ENCODE measurements at places on chromosomes 1 and 21.

DNA sequence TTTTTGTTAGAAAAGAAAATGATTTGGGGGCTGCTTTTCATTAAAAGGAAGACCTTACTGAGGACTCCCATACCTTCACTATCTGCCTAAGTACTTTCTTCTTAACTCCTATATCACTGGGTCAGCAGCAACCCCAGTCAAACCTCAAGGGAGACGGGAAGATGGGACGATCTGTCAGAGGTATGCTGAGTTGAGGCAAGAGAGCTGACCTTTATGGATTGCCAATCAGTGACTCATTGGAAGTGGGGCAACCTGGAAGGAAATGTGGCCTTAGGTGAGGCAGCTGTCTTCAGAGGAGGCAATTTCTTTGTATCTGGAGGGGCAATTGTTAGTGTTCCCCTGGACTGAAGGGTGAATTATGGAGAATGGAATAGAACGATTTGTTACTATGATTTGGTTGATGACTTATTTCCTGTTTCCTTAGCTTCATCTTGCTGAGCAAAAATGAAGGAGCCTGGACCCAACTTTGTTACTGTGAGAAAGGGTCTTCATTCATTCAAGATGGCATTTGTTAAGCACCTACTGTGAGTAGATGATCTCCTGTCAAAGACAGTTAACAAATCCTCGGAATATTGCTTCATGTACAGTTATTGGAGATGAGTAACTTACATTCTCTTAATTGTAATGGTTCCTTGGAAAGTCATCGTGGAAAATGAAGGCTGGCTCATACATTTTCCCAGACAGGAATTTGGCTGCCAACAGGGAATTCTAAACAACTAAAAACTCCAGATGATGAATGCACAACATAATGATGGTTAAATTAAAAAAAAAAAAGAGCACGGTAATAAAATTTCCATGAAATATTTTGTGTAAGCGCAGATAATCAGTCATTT lies 134.7 kb upstream of the KCNJ15 start:
- DNase-seq: no peak

DNA sequence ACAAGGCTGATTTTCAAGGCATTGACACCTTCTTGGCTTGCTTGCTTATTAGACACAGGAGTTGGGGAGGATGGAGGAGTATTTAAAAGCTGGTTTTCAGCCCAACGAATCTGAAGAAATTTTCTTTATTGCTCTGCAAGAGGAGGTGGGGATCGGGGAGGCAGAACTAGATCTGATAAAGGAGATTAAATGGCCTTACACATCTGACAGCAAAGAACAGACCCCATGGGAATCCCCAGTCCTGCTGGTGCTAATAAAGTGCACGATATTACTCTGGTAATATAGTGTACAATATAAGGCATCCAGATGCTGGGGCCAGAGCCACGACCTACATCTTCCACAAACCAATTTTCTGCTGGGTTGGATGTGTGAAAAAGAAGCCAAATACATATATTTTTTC lies 323.0 kb downstream of the OMA1 start:
- no peak for DNase-seq

DNA sequence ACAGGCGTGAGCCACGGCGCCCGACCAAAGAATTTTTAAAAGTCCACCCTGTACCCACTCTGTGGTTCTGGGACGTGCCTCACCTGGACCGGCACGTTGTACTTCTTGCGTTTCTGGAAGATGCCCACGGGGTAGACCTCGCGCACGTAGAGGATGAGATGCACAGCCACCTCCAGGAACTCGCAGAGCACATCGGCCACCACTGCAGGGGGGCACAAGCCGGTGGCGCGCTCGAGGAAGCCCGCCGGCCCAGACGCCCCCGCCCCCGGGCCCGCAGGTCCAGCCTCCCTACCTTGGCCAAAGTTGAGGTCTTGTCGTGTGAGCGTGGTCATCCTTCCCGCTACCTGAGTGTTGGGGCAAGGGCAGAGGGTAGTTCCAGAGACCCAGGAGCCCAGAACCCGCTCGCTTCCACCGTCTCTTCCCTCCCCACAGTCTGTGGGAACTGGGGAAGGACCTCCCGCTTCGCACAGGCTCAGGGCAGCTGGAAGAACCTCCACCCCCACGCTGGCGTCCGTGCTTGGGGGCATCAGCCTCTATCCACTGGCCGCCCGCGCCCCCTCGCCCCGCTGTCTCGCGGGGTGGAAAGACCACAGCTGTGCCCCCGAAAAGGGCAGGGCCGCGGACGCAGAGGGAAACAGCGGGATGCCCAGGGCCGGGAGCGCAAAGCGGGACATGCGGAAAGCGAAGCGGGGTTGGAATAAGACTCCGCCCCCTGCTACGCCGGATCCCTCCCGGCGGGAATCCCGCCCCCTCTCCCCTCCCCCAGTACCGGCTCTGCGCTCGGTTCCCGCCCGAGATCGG lies 478 bp downstream of the MAD2L2 start:
- DNase-seq: no peak

GRCh38 chr1:245933431-245934045 lies 573.5 kb downstream of the SMYD3 start:
- no peak for DNase-seq

- DNase-seq: no peak
Observed at GRCh38 chr1:5891137-5891536, 101.1 kb downstream of the NPHP4 start.

GRCh38 chr1:81499487-81499886 lies 301.2 kb upstream of the ADGRL2 start:
- DNase-seq: no peak

DNA sequence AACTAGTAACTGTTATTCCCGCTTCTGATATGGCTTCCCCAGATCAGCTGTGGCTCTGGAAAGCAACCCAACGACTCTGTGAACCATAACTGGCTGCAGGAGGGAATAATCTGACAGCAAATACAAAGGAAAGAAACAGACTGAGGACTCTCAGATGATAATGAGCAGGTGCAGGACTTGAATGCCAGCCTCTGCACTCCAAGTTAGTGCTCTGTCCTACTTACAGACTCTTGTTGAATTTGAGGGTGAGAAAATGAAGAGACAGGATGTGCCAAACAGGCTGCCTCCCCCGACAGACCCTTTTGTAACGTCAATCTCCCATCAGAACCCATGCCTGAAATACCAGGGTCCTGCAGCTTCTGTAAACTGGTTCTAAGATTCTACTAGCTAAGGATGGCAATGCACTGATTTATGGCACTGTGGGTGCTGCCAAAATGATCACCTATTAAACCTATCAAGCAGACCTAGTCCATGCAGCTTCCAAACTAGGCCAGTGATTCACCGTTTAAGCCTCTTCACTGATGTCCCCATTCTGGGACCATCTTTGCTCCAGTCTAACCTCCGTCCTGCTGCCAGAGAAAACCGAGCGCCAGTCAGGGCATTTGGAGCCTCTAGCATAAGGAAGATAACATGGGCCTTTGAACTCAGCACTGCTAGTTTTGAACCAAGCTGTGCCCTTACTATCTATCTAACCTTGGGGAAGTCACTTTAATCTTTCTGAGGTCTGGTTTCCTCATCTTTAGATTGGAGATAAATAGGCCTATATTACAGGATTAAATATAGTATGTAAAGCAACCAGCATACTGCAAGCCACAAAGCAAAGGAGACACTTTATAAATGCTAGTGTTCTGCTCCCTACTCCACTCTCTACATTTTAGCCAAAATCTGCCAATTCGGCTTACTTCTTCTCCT lies 4.8 kb downstream of the MKNK1 start:
- no peak for DNase-seq

DNA sequence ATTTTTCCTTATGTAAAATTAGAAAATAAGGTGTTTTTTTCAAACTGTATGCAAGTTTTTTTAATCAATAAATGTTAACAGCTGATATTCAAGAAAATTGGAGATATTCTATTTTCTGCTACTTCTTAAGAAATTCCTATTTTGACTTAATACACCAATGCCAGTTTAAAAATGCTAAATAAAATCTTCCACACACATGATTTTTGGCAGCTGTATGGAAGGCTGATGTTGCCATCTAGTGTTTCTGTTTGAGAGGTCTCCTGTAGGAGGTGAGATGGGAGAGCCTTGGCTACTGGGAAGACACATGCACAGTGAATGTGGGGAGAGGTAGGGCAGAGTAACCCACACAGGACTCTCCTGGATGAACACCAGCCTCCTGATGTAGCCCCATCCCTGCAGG lies 29.2 kb upstream of the OR2B11 start:
- DNase-seq: no peak

DNA sequence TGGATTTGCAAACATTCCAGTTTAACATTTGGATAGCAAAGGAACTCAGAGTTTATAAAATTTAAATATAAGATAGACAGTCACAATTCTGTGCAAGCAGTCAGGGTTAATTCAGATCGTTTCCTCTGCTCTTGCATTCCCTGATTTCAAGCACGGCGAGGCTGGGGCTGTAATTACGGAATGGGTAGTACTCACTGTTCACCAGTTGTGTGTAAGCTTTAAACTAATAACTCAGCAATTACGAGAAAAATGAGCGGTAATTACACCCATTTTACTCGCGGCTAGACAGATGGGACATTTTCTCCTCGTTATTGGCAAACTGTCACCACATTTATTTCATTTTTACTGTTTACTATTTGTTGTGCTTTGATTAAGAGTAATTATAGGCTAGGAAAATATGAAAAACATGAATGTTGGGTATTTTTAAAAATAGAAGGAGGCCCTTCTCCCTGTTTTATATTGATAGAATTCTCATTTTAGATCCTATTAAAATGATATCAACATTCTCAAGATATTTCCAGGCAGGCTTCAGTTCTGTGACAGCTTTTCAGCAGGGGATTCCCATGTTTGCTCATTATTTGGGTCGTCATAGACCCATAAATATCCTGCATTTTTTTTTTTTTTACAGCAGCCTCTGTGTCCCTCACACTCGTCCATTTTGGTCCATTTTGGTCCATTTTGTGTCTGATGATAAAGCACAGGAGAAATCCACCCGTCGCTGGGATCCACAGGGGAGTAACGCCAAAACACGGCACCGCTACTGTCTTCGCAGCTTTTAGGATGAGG lies 208.3 kb downstream of the DSCAM start:
- no peak for DNase-seq

DNA sequence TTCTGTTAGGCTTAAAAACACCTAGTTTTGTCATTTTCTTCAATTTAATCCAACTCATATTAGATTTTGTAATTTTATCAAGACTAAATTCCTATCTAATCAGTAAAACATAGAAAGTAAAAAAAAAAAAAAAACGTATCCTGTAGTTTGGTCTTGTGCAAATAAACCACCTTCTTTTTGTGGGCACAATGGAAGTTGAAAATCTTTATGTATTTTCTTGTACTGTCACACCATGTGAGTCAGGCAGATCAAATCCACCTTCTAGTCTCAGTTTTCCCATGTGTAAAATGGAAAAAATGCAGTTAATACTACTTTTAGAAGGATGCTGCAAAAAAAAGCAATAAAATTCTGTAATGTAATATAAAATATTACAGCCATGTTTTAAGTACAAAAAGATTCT lies 129.8 kb downstream of the CYYR1 start:
- DNase-seq: no peak

GRCh38 chr1:226082959-226083301 lies 20.4 kb downstream of the H3-3A start:
- no peak for DNase-seq

- no peak for DNase-seq
Observed at GRCh38 chr1:178798232-178798861, 72.5 kb downstream of the ANGPTL1 start.

GRCh38 chr1:228205526-228206436 lies 2.1 kb upstream of the OBSCN start:
- no peak for DNase-seq

DNA sequence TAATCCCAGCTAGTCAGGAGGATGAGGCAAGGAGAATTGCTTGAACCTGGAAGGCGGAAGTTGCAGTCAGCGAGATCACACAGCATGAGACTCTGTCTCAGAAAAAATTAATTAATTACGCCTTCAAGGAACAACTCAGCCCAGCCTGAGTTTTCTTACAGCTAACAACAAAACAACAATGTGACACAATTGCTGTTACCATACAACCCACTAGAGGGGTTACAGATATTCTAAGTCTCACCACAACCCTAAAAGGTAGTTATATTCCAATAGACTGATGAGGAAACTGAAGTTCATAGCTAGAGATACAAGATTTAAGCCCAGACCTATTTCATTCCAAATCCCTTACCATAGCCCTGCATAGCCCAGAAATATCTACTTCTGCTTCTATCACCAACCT lies 2.9 kb upstream of the LRRC8C start:
- DNase-seq: no peak

DNA sequence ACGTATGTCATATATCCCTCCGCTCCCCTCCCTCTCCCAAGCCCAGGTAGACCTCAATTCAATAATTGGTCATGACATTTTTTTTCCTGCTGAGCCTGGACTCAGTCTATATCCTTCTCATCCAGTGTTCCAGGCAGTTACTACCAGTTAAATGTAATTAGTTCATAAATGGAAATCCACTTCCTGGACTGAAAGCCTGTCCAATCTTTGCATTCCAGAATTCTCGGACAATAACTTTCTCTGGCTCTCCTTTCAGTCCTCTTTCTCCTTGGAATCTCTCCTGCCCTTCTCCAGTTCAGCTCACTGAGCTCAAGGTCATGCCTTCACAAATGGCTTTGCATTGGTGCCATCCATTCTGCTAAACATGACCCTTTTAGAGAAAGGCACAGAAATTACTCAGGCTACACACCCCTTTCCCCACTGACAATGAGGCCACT lies 34.8 kb downstream of the VWA5B1 start:
- no peak for DNase-seq

- no peak for DNase-seq
Observed at GRCh38 chr1:66296951-66297350, 237.0 kb upstream of the SGIP1 start.

GRCh38 chr1:40302475-40302874 lies 14.6 kb downstream of the COL9A2 start:
- no peak for DNase-seq

GRCh38 chr1:10515301-10515975 lies 40.7 kb downstream of the PEX14 start:
- DNase-seq: no peak

GRCh38 chr1:56106531-56107274 lies 472.7 kb downstream of the PLPP3 start:
- no peak for DNase-seq

DNA sequence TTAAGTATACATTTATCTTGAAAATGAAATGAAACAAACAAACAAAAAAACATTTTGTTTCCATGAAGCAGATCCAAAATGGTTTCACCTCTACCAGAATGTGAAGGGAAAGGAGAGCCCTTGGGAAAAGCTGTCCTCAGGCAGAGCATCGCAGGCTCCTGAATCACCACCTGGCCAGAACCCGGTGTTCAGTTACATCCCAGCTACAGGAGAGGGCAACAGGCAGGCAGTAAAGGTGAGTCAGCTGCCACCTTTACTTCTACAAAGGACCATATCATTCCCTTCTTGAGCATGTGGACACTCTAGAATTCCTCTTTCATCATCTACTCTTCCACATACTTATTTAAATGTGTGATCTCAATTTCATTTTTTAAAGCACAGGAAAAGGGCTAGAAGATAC lies 151.2 kb downstream of the PIGK start:
- no peak for DNase-seq

GRCh38 chr1:75529488-75529887 lies 81.4 kb downstream of the SLC44A5 start:
- no peak for DNase-seq

GRCh38 chr21:41966041-41966833 lies 12.4 kb upstream of the C2CD2 start:
- DNase-seq: no peak

GRCh38 chr1:9558271-9558945 lies 19.1 kb downstream of the SLC25A33 start:
- no peak for DNase-seq
